ENCODE measurements at places on chromosomes 12 and 14.

DNA sequence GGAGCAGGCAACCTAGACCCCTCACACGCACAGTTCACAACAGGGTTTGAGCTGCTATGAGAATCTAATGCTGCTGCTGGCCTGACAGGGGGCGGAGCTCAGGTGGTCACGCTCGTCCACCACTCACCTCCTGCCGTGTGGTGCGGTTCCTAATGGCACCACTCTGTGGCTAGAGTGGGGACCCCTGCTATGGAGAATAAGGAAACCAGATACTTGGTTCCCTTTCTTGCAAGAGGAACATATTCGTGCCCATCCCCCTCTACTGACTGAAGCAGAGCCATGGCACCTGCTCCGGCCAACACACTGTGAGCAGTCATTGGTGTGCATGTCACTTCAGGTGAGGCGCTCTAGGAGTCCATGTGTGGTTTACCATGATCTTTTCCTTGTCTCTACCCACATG, 30.4 kb upstream of the RIMBP2 start:
- no peak for DNase-seq

GRCh38 chr14:28303248-28303647, 463.3 kb upstream of the FOXG1 start:
- DNase-seq: no peak

- DNase-seq: no peak
Measured at GRCh38 chr12:42683933-42684801, 94.6 kb upstream of the PRICKLE1 start.

DNA sequence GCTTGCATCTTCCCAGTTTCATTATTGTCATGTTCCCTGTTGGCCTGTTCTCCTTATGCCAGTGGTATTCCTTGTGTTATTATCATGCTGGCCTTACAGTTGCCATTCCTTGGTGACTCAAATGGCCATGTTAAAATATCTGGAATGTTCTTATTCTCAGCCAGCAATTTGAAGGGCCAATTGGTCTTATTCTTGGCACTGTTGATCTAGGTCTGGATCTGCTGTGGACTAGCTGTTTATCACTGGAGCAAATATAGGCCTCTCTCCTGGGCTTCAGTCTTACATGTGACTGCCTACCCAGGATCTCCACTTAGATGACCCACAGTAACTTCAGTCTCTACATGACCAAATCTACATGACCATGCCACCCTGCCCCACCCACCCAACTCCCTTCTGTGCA, 5.4 kb downstream of the CIPC start:
- DNase-seq: no peak

DNA sequence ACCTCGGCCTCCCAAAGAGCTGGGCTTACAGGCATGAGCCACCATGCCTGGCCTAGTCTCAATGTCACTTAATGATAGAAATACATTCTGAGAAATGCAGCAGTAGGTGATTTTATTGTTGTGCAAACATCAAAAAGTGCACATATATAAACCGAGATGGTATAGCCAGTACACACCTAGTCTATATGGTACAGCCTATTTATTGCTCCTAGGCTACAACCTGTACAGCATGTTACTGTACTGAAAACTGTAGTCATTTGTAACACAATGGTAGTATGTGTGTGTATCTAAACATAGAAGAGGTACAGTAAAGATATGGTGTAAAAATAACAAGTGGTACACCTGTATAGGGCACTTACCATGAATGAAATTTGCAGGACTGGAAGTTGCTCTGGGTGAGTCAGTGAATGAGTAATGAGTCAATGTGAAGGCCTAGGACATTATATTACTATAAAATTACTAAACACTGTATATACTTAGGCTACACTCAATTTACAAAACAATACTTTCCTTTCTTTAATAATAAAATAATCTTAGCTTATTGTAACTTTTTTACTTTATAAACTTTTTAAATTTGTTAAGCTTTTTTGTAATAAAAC, 166.7 kb upstream of the SYT1 start:
- DNase-seq: no peak

DNA sequence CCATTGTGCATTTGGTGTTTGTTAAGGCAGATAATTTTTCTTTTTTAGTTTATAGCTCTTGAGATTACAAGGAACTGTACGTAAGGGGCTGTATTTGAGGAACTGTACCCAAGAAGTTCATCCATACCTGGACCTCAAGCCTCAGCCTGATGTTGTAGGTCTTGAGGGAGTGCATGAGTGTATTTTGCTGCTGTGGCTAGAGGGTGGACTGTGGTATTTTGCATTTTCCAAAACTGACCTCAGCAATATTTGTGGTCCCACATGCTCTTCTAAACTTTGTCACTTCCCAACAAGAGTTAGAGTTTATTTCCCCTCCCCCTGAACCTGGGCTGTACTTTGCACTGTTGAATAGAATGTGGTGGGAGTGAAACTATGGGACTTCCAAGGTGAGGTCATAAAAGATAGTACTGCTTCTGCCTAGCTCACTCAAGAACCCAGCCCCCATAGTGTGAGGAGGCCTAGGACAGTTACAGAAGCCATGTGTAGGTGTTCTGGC, 42.2 kb upstream of the FBXO33 start:
- no peak for DNase-seq

DNA sequence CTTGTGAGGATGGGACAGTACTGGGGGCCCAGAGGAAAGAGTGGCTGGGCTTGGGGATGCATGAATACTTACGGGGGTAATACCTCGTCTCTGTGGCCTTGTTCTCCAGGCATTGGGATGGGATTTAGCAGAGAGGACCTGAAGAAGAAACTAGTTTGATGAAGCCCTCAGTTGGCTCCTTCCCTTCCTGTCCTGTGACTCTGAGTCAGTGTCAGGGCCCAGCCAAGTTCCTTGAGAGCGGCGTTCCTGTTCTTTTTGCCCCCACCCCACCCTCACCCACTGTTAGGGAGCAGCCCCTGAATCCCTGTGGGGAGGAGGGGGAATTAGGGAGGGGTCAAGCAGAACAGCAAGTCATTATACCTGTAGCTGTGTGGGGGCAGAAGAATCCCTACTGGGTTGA, 5.2 kb upstream of the LRP1-AS start:
- no peak for DNase-seq

DNA sequence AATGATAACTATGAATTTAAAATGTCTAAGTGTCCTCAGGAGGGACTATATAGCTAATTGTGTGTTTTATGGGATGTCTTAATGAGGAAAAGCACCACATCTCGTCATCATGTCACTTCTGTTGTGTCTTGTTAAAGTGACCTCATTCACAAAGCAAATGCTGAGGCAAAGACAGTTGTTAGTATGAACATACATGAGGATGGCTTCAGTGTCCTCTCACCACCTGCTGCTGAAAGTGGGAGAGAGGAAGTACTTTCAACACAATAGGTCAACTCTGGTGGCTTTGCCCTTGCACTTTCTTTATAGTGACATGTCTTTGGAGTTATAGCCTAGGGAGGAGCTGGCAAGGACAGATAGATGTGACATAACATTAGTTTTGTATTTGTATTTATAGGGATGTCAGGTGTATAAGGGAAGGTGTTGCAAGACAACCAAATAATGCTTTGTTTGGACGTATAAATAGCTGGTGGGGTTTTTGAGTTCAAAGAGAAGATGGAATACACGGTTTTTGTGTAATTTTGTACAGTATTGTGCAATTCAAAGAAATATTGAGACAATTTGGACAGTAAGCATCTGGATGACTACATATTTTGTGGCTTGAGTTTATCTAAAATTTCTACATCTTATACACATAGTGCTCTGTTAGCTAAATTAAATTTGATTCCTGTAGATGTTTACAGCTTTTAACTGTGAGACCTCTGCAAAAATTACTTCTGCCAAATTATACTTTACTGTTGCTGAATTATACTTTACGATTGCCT, 131.7 kb upstream of the ATP2B1 start:
- DNase-seq: no peak

GRCh38 chr12:52217223-52217622, 15.8 kb upstream of the KRT7 start:
- no peak for DNase-seq

- DNase-seq: no peak
Measured at GRCh38 chr12:81147292-81147919, 69.5 kb downstream of the ACSS3 start.

DNA sequence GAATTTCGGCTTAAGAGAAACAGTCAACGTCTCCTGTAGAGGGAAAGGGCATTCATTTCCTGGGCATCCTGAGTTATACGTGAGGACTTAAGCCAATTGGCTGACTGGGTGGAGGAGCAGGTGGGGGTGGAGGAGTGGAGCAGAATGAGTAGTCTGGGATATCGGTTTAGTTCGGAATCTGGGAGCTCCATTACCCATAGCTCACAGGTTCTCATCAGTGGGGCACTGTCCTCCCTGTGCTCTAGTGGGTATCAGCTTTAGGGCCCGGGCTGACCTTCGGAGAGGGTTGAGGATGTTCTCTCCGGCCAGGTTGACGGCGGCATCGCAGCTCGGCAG, 704 bp downstream of the SDR39U1 start:
- no peak for DNase-seq

GRCh38 chr12:91133871-91134270, 22.6 kb upstream of the LUM start:
- DNase-seq: no peak

DNA sequence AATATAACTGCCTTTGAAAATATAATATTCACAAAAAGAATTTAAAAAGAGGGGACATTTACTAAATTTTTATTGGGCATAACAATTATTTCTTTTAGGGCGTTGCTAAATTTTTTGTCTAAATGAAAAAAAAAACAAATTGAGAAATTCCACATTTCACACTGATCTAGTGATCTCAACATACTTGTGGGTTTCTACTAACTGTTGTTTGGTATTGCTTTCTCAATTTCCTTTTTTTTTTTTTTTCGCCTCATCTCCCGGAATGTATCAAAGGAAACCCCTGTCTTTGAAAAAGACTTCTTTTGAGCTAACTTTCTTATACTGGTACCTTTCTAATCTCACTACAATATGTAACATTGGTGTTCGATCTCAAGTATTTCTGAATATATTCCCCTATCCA, at the start of gene CLEC4D:
Gene CLEC4D (plus strand): TSS at position 248 of the 400 bp plus-strand sequence. CDS start 230 bp downstream, outside the sequence.
- no peak for DNase-seq
